ENCODE measurements at places on chromosomes 12 and 14.

GRCh38 chr14:34685819-34686428 lies 28.5 kb downstream of the CFL2 start:
- DNase-seq = no peak

GRCh38 chr12:113075137-113075683 lies 18.7 kb downstream of the DTX1 start:
- no peak for DNase-seq

- no peak for DNase-seq
Observed at GRCh38 chr12:113333877-113334785, 778 bp downstream of the SLC8B1 start.

DNA sequence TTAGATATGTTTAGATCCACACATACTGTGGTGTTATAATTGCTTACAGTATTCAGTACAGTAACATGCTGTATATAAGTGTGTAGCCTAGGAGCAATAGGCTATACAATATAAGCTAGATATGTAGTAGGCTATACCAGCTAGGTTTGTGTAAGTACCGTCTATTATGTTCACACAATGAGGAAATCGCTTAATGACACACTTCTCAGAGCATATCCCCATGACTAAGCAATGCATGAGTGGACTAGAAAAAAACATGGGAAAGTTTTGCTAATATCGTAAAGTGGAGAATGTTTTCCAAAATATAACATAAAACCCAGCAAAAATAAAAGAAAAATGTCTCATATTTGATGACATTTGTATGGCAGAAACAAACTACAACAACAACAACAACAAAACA lies 27.3 kb downstream of the AKAP3 start:
- no peak for DNase-seq

DNA sequence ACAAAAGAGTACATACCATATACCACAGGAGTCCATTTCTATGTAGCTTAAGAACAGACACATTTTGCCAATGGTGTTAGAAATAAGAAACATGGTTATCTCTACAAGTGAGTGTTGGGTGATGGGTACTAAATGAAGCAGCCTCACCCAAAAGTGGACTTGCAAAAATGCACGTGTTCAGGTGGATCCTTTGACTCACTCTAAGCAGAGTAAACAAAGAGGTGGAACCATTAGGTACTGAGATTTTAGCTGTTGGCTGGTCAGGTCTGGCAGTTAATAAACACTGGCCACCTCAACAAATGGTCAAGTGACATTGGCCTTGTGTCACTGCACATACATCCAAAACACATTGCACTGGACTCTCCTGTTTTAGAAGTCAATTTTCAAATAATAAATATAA lies 27.6 kb downstream of the EVL start:
- no peak for DNase-seq
